ENCODE measurements at places on chromosomes 7 and 10.

- DNase-seq, result no peak
Measured at GRCh38 chr10:72276421-72277339, 3.0 kb downstream of the DDIT4 start.

DNA sequence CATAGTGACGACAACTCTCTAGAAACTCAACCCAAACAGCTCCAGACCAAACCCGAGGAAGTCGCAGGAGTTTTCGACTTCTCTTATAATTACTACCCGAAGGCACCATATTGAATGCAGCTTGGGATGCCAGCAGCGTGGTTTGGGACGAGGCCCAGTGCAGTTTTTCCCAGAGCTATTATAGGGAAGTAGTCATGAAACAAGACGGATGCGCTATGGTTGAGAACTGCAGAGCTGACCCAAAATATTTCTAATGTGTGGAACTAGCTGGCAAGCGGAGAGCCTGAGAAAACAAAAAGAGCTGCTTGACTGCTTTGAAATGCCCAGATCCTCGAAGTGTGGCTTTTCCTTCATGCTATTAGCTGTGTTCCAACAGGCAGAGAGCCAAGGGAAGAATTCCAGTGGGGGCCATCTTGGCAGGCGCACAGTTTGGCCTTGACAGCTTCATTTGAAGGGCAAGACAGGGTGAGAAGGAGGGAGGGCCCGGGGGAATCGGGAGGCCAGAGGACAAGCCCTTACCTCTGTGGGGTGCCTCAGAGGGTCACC, 122.7 kb downstream of the CUL2 start:
- no peak for DNase-seq

DNA sequence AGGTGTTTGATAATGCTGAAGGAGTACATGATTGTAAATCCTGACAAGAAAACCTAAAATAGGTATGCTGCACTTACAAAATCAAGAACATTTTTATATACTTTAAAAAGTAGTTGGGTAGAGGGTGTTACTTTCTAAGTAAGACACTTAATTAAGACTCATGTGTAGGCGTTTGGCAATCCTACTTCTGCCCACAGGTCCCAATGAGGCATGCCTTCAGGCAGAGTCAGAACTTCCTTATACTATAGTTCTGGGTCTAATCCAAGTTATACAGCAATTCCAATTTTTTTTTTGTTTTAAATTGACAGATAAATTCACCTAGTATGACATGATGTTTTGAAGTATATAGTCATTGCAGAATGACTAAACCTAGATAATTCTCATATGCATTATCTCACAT, 1188.5 kb upstream of the PHF14 start:
- no peak for DNase-seq

DNA sequence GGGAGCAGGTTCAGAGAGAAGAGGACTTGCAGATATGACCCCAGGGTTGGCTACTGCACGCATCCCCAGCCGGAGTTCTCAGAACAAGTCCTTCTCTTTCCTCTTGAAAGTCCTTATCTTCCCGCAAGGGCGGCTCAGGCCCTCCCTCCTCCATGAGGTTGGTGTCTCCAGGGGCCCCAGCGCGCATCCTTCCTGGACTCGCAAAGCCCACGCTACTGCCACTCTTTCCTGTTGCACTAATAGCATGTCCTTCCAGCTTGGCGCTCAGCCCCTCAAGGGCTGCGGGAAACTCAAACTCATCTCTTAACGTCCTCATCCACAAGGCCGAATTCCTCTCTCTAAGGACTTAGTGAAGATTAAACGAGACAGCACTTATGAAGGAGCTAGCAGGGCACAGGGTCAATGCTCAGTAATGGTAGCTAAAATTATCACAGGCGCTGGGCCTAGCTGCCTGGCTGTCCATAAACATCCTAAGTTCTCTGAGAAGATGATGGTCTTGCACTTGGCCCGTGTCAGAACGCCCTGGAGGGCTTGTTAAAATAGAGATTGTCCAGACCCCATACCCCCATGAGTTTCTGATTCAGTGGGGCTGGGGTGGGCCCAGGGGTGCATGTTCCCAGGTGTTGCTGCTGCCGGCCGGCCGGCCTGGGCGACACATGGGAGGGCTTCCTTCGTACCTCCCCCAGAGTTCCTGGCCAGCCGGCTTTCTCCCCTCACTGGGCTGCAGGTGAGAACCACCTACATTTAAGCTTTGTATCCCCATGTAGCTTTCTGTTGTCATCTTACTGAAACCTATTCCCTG, 261.4 kb downstream of the COBL start:
- no peak for DNase-seq

GRCh38 chr7:74155810-74156395, 18.3 kb upstream of the EIF4H start:
- no peak for DNase-seq

GRCh38 chr10:317271-317769, 182.1 kb downstream of the ZMYND11 start:
- DNase-seq, result no peak

Data from SW 1271 (cell line).